ENCODE measurements at places on chromosomes 3 and 15. TPM values are rescaled to one million over a fixed set of nuclear protein-coding genes. Genes with fewer than 3 reads are reported as not detected.

GRCh38 chr15:52013151-52013791, 5.7 kb upstream of the MAPK6 start:
- DNase-seq = no peak

The CISH gene
- total RNA-seq = 3.8 TPM

- DNase-seq = no peak
Measured at GRCh38 chr3:11482021-11482420, 161.7 kb downstream of the VGLL4 start.

The C3orf20 gene
- not detected for total RNA-seq

The GBE1 gene
- total RNA-seq = 41.9 TPM

The ERC2 gene
- total RNA-seq = 2.7 TPM

DNA sequence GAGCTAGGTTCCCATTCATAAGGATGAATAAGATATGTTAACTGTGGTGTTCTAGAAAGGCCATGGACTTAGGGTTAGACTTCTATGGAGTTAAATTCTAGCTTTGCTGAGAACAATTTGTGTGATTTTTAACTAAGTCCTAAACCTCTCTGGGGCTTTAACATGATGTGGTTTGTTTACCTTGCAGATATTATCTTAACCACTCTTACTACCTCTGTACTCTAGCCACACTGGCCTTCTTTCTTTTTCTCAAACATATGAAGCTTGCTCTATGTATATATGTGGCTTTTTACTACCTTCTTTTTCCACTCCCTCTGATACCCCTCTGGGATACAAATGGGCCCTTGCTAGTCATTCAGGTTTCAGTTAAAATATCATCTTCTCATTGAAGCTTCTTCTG, 108.4 kb downstream of the ZNF609 start:
- no peak for DNase-seq

DNA sequence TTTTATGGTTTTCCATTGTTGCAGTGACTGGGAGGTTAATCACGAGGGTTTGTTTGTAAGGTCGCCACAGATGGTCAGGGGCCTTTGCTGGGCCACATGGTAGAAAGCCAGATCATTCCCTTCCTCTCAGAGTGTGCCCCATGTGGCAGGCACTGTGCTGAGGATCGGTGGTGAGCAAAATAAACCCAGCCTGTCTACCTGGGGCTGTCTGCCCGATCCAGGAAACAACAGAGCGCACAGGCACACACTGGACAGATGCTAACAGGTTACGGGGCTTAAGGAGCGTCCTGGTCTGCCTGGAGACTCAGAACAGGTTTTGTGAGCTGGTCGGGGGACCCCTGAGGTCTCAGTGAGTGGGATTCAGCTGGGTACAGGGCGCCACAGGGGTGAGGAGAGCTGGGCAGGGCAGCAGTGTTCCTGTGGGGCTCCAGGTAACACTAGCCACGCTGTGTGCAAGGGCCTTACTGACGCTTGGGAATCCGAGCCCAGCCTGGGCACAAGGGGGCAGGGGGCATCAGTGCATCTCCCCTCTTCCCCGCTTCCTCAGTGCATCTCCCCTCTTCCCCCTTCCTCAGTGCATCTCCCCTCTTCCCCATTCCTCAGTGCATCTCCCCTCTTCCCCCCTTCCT, 136.4 kb downstream of the DNAJB8 start:
- no peak for DNase-seq

The CCR2 gene
- total RNA-seq = not detected

- no peak for DNase-seq
Measured at GRCh38 chr3:148598619-148599018, 99.1 kb upstream of the AGTR1 start.

GRCh38 chr3:126474498-126475412, 936 bp downstream of the ZXDC start:
- DNase-seq = no peak

The EIF4E3 gene
- total RNA-seq = 2.7 TPM

DNA sequence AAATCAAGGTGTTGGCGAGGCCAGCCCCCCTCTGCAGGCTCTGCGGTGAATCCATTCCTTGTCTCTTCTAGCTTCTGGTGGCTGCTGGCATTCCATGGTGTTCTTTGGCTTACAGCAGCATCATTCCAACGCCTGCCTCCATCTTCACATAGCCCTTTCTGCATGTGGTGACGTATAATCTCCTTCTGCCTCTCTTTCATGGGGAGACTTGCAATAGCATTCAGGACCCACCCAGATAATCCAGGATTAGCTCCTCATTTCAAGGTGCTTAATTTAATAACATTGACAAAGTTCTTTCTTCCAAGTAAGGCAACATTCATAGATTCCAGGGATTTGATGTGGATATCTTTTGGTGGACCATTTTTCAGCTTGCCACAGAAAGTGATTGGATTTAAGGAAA, 35.8 kb downstream of the ISG20 start:
- no peak for DNase-seq

DNA sequence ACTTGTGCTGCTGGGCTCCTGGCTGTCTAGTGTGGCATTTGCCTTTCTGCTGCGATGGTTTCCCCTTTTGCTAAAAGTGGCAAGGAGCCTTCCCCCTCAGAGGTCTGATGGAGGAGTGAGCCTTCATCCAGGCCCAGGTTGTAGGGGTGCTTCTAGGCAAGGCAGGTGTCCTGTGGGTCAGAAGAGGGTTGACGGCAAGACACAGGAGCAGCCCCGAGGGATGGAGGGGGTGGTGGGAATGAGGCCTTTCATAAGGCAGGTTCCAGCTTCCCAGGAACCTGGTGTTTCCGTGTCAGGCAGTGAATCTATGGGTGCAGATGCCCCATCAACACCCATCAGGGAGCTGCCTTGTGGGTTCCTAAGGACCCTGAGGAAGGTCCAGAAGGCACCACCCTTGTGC, 63.0 kb upstream of the TAMM41 start:
- DNase-seq = no peak

The SPRED1 gene
- total RNA-seq = 12.3 TPM

- DNase-seq = no peak
Measured at GRCh38 chr3:23519314-23520208, 286.2 kb upstream of the UBE2E1 start.

The RARB gene
- 2.0 TPM for total RNA-seq

- no peak for DNase-seq
Measured at GRCh38 chr15:69696946-69697345, 244.3 kb downstream of the RPLP1 start.

The FAM107A gene
- 0.22 TPM for total RNA-seq

DNA sequence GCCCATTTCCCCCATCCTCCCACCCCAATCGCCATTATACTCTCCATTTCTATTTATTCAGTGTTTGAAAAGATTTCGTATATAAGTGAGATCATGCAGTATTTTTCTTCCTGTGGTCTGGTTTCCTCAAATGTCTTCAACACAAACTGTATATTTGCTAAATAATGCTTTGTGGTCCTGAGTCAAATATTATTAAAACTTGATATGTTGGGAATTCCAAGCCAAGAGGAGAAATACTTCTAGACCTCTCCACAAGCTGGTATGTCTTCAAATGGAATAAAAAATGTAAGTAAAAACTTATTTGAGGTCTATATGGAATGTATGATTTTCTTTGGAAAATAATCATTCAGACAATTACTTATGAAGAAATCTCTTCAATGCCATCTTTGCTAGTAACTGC, 122.5 kb upstream of the TSC22D2 start:
- DNase-seq = no peak

The CGNL1 gene
- total RNA-seq = 2.5 TPM

- DNase-seq = no peak
Measured at GRCh38 chr3:16298891-16299290, 33.9 kb downstream of the OXNAD1 start.

GRCh38 chr15:81450721-81451120, 76.7 kb upstream of the TMC3 start:
- DNase-seq = no peak

The ERICH6 gene
- not detected for total RNA-seq

The TRPC1 gene
- total RNA-seq = 6.9 TPM

GRCh38 chr15:75661756-75662140, 14.0 kb downstream of the SNX33 start:
- DNase-seq = no peak

DNA sequence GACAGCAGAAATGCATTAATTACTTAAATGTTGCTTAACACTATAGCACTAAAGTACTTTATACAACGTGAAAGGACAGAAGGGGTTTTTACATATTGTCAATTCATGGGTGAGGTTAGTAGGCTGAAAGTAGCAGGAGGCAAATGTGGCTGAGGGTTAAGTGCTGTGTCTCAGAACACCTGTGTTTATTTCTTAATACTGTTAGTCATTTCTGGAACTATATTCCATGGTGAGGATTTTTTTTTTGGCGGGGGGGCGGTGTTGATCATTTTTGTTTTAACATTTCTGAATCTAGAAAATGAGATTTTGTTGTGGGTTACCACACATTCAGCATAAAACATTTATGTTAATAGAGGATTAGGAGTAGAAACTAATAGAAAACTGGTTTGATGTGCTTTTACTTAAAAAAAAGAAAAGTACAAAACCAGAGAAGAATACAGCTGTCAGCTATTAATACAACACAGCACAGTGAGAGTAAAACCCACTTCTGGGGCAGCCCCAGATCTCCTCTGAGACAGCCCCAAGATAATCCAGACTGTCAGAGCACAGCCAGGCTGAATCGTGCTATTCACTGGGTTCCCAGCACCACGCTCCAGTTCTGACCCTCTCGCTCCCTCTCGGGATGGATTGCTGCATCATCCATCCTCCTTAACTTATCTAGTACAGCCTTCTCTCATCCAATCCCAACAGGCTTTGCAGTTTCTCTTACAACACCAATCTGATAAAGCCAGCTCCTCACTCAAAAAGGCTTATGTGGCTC, 307.7 kb downstream of the TUSC7 start:
- DNase-seq = no peak

GRCh38 chr3:126463521-126463920, 12.2 kb downstream of the ZXDC start:
- no peak for DNase-seq

GRCh38 chr3:133883641-133884040, 12.0 kb downstream of the RAB6B start:
- no peak for DNase-seq

- DNase-seq = no peak
Measured at GRCh38 chr3:46524008-46524407, 26.2 kb downstream of the RTP3 start.

DNA sequence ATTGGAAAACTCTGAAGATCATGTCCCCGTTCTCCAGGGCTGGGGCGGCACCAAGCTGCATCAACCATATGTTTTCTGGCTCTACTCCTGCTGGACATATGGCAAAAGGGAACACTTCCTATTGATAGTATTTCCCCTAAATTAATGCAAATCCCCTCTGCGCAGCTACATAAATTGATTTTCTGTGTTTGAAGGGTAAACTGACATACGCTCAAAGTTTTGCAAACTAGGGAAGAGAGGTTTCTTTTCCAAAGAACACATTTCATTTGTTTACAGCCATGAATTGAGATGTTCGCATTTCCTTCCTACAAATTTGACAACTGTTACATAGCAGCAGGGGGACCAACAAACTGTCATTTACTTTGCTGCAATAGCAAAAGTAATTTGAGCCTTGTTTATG, 35.9 kb downstream of the CTXND1 start:
- no peak for DNase-seq

The BLM gene
- total RNA-seq = 13.0 TPM

DNA sequence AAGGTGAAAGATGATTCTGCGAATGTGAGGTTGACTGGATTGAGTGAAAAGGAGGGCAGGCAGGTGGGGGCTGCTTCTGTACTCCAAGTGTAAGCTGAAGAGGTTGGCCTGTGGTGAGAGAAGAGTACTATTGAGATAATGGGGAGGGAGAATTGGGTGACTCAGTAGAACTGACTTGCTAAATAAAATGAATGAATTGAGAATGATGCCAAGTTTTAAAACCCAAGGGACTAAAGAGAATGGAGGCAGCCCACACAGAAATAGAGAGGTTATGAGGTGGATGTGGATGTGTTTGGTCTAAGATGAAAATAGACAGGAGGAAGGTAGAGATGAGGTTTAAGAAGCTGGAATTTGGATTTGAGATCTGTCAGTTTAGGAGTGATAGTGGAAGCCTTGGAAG, 5.9 kb downstream of the MME start:
- DNase-seq = no peak

DNA sequence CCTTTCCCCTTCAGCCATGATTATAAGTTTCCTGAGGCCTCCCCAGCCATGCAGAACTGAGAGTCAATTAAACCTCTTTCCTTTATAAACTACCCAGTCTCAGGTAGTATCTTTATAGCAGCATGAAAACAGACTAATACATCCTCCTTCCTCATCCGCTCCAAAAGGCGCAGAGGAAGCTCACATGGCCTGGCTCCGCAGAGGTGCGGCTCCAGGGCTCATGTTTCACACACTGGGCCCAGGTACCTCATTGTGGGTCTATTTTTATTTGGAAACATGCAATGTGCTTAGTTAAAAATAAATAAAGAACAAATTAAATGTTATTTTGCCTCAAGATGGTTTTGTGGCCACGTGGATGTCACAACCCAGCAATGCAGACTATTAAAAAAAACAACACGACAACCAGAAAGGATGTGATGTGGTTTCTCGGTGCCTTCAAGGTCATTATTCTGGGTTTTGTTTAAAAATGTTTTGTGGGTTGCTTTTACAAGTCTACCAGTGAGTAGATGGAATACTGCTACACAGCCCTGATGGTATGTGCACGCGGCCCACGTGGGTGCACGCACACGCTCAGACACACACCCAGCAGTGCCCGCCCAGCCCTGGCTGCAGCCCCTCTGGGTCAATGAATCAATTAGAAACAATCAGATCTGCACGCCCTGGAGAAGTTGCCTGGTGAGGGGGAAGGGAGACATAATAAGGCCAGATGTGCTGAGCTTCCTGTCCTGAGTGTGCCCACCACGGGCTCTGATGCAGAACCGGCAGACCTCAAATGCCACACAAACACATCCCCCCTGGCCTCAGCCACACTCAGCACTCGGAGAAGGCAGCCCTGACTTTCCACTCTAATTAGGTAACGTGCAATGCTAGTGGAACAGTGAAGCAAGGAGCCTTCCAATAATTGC, 140.1 kb downstream of the ADAMTS17 start:
- DNase-seq = no peak

DNA sequence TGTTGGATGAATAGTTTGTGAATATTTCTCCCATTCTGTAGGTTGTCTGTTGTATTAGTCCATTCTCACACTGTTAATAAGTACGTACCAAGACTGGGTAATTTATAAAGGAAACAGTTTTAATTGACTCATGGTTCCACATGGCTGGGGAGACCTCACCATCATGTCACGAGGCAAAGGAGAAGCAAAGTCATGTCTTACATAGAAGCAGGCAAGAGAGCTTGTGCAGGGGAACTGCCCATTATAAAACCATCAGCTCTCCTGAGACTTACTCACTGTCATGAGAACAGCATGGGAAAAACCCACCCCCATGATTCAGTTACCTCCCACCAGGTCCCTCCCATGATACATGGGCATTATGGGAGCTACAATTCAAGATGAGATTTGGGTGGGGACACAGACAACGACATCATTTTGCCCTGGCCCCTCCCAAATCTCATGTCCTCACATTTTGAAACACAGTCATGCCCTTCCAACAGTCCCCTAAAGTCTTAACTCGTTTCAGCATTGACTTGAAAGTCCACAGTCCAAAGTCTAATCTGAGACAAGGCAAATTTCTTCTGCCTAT, 133.2 kb downstream of the LMLN start:
- DNase-seq = no peak

Data from epithelial cell of proximal tubule (primary cell).